Hematopoietic multipotent progenitor cell treated with erythropoietin and hydrocortisone succinate and interleukin-3 and kit ligand, for 8 days (in vitro differentiated cells): ENCODE measurements at places on chromosomes 6 and 20.

- DNase-seq: no peak
These were observed 17.7 kb downstream of the SNX9 start for GRCh38 chr6:157840776-157841175.

- DNase-seq: no peak
These were observed 497.8 kb upstream of the ARID1B start for GRCh38 chr6:156279261-156279969.

- DNase-seq: peak; percentile 5
These were observed 181.5 kb upstream of the TCF21 start for GRCh38 chr6:133707456-133707855.

GRCh38 chr6:129893640-129894039 is 32.5 kb upstream of the TMEM244 start:
- DNase-seq: peak; percentile 69

DNA sequence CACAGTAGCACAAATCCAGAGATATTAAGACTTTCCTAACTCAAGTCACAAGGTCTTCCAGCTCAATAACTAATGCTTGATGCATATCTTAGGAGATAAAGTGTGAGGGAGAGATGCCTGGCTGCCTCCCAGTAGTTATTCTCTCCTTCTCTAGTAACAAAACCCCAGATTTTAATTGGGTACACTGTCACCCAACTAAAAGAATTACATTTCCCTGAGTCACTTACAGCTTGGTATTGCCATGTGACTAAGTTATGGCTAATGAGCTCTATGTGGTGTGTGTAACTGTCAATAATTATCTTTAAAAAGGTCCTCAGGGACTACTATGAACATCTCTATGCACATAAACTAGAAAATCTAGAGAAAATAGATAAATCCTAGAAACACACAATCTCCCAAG is 32.0 kb downstream of the KIF6 start:
- DNase-seq: no peak

DNA sequence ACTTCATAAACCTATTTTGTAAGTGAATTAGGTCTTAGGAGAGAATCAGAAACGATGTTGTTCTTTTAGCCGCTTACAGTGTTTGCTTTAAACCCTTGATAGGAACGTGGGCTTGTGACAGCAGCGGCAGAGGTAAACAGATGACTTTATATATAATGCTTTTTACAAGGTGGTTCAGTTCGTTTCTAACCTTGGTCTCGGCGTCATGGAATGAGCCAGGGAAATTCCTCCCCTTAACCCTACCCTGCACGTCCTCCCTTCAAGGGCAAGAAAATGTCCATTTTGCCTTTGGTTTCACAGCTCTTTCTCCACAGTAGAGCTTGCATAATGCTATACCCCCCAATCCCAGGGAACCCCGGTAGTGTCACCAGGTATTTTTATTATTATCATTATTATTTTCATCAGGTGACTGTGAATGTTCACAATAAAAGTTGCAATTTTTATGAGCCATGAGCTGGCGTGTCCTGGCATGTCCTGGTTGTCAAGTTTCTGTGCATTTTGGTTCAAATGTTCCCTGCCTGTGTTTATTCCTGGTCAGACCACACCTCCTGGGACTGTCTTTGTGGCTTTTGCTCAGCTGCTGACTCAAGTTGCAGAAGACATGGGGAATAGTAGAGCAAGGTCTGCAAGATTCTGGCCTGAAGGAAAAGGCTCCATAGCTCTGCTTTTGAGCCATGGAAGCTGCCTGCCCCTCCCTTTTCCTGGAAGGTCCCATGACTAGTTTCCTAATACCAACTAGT is 112.8 kb upstream of the BMP2 start:
- DNase-seq: no peak

- DNase-seq: no peak
These were observed 113.9 kb upstream of the TMEM170B start for GRCh38 chr6:11423667-11424066.

- no peak for DNase-seq
These were observed 82.8 kb upstream of the CDYL start for GRCh38 chr6:4693173-4693970.

DNA sequence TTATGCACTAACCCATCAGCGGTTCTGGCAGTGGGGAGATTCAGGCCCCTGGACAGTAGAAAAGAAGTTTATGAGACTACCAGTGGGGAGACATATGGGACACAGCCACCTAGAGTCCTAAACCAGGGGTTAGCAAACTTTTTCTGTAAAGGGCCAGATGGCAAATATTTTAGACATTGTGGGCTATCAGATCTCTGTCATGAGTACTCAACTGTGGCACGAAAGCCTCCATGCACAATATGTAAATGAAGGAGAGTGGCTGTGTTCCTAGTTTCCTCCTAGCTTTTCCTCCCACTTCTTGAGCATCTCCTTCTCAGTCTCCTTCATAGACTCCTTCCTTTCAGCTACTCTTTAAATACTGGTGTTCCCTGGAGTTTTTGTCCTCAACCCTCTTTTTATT is 3.3 kb upstream of the HLA-DMA start:
- no peak for DNase-seq

DNA sequence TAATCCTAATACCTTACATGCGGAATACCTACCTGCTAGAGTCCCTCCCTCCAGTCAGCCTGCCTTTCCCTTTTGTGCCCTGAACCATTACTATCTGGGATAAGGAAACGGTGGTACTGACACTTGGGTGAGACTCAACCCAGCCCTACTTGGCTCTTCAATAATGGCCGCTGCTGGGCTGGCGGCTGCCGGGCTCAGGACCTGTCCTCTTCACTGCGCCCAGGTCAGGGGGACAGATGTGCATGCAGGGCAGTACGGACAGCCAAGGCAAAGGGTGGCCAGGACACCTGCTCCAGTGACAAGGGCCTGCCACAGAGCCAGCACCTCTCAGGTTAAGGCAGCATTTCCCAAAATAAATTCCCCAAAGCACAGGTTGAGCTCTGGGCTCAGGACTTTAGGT is 29.9 kb downstream of the UBE2V1 start:
- no peak for DNase-seq

DNA sequence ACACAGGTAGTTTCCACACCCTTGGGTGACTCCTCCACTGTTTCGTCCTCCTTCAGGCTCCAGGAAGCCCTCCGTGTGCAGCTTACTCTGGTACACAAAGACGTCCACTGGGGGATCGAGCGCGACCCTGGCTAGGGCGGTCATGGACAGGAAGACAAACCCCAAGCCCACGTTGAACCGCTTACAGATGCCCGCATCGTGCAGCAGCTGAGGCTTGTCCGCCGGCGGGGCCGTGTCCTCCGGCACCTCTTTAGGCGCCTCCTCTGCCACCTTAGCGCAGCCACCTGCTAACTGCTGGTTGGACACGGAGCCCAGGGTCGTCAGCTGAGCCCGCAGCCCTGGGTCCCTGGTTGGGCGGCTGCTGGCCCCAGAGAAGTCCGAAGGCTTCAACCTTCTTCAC is 309.0 kb upstream of the BTBD3 start:
- no peak for DNase-seq

- peak; percentile 47 for DNase-seq
These were observed 9.8 kb downstream of the FOXO3 start for GRCh38 chr6:108570517-108570916.

GRCh38 chr6:111087871-111088667 is 766 bp downstream of the SLC16A10 start:
- peak; percentile 25 for DNase-seq

DNA sequence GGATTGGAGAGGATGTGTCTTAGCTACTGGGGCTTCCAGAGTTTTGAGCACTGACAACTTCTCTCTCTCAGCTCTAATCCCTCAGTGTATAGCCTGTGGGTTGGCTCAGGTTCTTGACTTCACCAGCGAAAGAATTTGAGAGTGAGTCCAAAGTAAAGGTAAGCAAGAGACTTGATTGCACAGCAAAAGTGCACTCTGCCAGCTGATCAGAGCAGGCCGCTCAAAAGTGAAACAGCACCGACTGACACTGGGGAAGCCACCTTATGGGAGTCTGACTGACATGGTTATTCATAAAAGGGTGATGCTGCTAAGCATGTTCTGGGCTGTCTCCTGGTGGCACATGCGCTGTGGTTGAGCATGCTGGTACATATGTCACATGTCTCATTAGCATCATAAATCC is 389.5 kb downstream of the CBLN4 start:
- DNase-seq: no peak

GRCh38 chr20:62823688-62824475 is 7.0 kb downstream of the COL9A3 start:
- DNase-seq: no peak

- DNase-seq: no peak
These were observed 235.2 kb downstream of the LY86 start for GRCh38 chr6:6823568-6824224.

DNA sequence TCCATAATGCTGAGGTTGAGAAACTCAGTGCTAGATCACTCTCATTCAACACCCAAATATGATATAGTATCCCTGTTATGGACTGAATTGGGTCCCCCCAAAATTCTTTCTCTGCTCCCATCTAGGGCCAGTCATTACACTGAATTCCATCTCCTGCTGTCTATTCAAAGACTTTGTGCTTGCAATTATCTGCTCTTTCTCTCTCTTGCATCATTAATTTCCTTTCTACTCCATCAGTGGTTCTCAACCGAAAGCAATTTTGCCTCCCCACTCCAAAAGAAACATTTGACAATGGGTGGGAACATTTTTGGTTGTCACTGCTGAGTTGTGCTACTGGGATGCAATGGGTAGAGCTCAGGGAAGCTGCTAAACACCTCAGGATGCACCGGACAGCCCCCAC is 271.5 kb upstream of the CDYL start:
- DNase-seq: no peak

DNA sequence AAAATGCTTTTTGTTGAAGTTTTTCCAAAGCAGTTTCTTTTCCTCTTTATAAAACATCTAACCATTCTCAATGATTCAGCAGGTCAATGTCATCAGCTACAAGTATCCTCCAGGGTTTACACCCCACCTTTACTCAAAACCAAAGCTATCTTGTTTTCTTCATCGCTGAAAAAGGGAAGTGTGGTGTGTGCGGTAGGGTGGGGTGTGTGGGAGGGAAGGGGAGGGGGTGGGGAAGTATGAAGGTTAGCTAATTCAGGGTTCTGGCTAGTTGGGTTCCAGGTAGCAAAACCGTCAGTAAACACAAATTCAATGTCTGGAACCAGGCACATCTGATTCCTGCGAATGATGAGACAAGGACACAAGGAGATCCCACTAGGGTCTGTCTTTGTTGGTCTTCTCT is 189.6 kb downstream of the GJA10 start:
- peak; percentile 29 for DNase-seq

DNA sequence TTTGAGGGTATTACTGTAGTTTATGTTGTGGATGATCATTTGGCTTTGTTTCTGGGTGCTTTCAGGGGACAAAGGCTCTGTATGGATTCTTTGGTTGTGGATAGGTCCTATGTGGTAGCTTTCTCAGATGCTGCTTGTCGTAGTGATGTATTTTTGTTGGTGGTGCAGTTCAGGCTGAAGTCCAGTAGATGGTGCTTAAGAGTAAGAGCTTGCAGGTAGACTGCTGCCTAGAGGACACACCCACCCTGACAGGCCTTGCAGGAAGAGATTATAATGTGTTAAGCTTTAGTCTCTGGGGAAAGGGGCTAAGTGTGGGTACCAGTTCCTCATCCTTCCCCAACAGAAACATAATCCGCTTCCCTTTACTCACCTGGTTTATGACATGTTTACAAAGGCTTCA is 62.6 kb upstream of the ADGRB3 start:
- DNase-seq: peak; percentile 52

GRCh38 chr6:137307163-137307854 is 88.1 kb upstream of the IFNGR1 start:
- no peak for DNase-seq

GRCh38 chr20:53020376-53020775 is 48.2 kb downstream of the TSHZ2 start:
- DNase-seq: no peak

GRCh38 chr6:134309983-134310605 is 7.8 kb downstream of the SGK1 start:
- no peak for DNase-seq

DNA sequence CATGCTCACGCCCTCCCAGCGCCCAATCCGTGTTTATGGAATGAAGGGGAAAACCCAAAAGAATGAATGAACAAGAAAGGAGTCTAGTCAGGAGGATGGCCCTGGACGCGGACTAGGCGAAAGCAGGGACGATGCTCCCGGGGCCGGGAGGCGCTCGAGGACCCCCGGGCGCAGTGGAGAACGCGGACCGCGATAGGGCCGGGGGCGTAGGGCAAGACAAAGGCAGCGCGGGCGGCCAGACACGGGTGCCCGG is 758 bp downstream of the GCLC start:
- DNase-seq: no peak

GRCh38 chr6:169589699-169590257 is 112.1 kb downstream of the WDR27 start:
- DNase-seq: no peak
